NCI-H2081 treated with DMSO at 0.1 percent for 48 hours (cell line): ENCODE measurements at places on chromosomes 7 and 10.

- DNase-seq, result no peak
Observed at GRCh38 chr7:99380032-99380822, 5.7 kb downstream of the ARPC1B start.

DNA sequence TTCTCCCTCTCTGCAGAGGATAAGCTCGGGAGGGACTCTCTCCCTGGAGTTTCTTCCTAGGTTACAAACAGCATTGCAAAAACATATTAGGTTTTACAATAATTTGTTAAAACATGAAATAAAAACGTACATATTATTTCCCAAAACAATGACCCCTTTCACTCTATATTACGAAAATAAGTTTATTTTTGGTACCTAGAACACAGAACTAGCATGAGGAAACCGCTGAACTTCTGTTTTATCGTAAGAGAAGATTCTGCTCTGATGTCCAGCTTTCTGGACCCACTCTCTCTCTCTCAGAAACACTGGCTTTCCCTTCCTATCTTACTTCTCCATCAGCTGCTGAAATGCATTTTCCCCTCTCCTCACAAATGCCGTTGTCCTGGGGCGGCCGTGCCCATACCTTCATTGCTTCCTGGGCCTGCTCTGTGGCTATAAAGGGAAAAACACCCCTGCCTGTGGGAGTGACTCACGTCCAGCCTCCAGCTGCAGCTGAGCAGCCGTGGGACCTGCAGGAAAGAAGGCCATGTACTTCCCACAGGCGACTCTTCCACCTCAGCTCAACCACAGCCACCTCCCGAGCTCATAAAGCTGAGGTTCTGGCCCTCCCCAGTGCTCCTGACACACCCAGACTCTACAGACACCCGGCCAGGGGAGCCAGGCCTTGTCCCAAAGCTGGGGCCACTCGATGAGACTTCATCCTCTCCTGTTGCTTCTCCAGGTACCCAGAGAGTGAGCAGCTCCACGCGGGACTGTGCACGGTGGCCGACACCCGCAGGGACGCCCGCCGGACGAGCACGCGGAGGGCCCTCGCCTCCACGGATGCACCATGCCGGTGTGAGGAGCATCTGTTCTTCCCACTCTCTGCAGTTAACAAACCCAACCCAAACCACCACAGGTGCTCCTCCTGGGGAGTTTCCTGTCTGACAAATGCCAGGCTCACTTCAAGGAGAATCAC is 3.1 kb downstream of the GPER1 start:
- DNase-seq, result no peak

DNA sequence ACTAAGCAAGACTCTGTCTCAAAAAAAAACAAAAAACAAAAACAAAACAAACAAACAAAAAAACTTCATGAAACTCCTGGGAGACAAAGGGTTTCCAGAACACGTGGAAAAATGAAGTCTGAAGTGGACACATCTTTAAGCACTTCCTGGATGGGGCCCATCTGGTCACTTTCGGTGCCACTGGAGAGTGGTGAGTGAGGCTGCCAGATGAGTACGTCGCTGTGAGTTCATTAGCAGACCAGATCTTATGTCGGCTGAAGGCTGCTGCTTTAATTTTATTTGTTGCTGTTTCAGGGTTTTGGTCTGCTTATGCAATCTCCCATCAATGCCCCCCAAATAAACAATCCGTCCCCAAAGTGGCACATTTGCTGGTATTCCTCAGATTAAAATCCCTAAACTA is 64.4 kb downstream of the NPTX2 start:
- DNase-seq, result no peak

DNA sequence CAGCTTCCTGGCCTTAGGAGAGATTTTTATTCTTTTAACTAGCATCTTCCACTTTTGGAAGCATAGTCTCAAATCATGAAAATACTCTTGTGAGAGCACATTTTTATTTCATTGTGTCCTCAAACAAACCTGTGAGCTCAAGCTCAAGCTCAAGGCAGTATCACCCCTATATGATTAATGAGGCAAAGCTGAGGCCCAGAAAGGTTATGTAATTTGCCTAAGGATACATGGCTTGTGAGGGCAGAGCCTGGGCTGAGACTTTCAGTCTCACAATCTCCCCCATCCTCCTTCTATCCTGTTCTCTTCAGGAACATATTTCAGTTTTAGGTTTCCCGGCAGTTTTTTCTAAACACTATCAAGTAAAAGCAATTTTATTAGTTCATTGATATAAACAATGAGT is 359.5 kb downstream of the PTEN start:
- no peak for DNase-seq

DNA sequence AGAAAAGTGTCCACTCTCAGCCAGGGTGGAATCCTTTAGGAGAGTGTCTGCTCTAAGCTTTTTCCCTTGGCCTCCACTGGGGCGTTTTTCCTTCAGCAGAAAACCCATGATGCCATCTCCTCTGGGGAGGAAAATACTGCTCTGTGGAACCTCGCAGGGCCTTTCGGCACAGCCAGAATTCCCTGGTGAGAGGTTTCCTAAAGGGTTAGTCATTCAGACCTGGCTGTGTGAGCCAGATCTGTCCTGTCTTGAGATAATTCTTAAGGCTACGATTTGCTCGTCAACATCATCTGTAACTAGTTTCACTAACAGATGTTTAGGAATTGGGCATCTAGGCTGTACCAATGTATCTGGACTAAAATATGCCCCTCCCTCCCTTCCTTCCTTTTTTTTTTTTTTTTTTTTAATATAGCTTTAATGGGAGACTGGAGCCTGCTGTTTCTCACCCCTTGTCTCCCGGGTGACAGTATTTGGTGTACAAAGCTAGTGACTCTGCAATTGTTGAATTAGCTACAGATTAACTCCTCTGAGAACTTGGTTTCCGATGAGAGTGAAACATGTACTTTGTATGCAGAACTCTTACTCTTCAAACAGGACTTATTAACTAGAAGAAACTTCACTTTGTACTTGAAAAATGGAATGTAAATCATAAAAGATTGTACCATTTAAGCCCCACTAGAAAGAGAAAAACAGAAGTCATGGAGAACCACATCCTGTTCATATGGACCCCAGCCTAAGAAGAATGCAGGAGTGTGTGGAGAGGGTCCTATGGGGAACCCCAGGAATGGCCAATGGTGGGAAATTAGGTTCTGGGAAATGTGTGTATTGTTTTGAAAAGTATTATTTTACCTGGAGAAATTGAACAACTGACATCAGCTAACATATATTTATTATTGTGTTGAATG is 230.9 kb downstream of the CAMK1D start:
- no peak for DNase-seq

DNA sequence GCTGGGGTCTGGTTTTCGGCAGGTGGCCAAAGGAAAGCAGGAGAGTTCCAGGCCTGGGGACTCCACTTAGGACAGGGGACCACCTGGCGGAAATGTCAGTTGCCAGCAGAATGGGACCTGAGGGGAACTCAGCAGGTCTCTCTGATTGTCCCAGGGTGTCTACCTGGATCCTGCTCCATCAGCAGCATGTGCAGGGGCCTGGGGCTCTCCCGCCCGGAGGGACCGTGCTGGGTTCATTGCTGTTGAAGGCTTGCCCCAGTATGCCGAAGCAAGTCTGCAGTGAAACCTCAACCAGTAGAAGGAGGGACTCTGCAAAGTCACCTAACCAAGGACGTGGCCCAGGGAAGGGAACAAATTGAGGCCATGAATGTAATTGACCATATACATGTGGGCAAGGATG is 506.5 kb upstream of the MKI67 start:
- no peak for DNase-seq

DNA sequence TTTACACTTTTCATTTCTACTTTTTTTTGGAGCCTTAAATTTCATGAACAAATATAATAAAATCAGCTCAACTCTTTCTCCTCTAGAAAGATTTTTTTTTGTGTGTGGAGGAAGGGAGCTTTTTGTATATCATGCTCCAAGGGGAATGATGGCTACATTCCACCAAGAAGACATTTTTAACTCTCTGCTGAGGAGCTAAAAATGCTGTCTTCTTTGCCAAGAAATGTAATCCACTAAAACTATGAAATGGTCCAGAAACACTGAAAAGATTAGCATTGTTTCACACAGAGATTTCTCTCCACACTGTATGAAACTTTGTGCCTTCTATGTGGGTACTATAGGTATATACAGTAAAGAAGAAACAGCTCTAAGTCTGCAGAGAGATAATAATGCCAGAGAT is 74.1 kb upstream of the ANK3 start:
- DNase-seq, result no peak

GRCh38 chr10:105759669-105760068 is 1118.6 kb downstream of the SORCS3 start:
- DNase-seq, result no peak

DNA sequence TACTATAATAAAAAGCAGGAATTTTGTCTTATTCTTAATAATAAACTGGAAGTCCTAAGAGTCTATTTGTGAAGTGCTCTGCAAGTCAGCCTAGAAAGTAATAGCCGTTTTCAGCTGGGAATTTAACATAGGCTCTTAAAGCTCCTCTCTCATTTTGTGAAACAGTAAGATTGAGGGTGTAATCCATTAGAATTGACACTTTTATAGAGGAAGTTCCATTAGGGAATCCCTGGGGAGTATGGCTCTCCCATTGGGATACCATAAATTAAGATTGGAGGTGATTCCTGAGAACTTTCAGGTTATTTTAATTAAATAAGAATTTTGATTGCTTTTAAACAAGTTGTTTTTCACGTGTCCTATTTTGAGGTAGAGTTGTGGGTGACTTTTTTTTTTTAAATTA is 68.0 kb downstream of the EXOC4 start:
- DNase-seq, result no peak

- no peak for DNase-seq
Observed at GRCh38 chr10:102492983-102493382, 9.5 kb downstream of the ACTR1A start.

DNA sequence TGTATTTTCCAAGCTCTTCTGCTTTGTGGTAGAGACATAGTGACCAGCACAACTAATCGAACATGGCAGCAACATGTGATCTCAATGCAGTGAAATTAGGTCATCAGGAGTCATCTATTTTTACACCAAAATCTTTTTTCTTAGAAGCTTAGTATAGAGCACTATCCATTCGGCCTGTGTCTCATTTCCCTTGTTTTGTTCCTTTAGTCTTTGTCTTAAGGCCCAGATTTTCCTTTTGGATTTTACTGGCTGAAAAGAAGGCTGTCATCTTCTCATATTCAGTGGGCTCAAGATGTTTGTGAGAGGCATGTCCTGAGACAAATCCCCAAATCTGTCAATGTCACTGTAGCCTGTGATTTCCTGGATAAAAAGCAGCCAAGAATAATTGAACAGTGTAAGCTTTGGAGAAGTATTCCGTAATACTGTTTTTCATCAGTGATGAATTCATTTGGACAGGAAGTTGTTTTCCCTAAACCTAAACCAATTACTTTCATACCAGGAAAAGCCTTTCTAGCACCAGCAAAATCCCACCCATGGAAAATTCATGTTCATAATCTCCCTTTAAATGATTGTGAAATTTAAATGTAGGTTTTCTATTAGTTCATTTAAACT is 55.2 kb downstream of the MAGI2 start:
- no peak for DNase-seq

- no peak for DNase-seq
Observed at GRCh38 chr7:45575501-45576248, 1.5 kb downstream of the ADCY1 start.

DNA sequence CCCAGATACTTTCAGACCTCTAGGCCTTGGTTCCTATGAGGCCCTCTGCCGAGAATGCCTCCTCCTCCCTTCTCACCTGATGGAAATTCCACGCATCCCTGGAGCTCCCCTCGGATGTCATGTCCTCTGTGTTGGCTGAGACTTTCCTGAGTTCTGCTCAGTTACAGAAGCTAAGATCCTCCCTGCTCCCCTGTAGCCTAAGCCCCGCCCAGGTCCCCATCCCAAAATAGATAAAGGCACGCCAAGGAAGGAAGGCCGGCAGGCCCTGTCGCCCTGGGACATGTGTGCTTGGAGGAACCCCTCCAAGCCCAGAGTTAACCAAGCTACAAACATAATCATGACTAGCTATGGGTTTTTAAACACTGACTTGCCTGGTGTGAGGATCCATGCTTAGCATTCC is 123.5 kb downstream of the SORBS1 start:
- no peak for DNase-seq

- DNase-seq, result no peak
Observed at GRCh38 chr10:49614242-49615198, 683 bp downstream of the CHAT start.

GRCh38 chr10:103168438-103168837 is 24.6 kb downstream of the NT5C2 start:
- DNase-seq, result no peak

- no peak for DNase-seq
Observed at GRCh38 chr7:2955269-2955668, 88.4 kb downstream of the CARD11 start.

DNA sequence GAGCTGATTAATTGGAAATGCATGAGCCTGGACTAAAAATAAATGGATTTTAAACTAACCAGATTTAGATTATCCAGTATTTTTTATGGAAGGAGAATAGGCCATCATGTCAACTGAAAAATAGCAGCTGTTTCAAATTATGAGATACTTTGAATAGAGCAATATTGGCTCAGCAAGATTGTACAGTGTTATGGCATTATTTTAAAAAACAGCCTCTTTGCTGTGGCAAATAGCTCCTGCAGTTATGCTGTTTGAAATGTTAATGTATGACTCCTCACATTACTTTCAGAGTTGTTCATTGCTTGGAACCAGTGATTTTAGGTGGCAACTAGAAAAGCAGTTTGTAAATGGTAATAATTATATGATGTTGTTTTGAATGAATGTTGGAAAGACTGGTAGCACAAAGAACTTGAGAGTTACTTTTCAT is 244.5 kb downstream of the KIAA1217 start:
- DNase-seq, result no peak

- DNase-seq, result no peak
Observed at GRCh38 chr10:24086296-24087086, 122.4 kb upstream of the KIAA1217 start.

- DNase-seq, result no peak
Observed at GRCh38 chr10:6185039-6185716, 17.6 kb upstream of the PFKFB3 start.

DNA sequence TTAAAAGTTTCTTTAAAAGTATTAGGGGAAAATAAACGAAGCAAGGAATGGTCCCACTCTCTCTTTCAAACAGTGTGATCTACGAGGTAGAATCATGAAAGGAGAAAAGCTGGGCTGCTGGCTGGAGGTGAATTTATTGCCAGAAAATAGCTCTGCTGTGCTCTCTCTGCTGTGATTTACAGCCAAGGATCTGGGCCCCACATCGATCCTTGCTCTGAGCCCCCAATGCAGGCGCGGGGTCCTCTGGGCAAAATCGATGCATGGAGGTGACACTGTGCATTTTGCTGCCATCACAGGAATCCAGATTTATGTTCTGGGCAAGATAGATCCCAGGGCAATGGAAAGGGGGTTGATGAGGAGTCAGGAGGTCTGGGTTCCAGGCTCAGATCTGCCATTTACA is 91.0 kb upstream of the GPR26 start:
- DNase-seq, result no peak

GRCh38 chr10:69890065-69890847 is 88.5 kb downstream of the COL13A1 start:
- no peak for DNase-seq

DNA sequence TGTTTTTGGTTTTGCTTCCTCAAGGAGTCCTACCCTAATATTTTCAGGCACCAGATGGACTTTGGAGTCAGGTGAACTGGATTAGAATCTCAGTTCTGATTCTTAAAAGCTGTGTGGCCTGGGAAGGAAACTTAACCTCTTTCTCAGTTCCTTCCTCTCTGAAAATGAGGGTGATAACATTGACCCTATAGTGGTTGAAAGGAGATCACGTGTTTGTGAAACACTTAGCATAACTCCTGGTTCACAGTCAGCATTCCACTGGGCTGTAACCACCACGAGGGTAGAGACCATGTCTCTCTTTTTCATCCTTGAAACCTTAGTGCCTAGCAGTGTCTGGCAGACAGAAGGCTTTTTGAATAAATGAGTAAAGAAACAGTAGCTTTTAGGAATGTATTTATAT is 16.7 kb downstream of the LSMEM1 start:
- DNase-seq, result no peak

GRCh38 chr7:36272567-36273269 is 116.9 kb upstream of the ANLN start:
- no peak for DNase-seq
